ENCODE measurements at places on chromosomes 7 and 10.

GRCh38 chr10:52115823-52116222, 198.3 kb upstream of the DKK1 start:
- DNase-seq: no peak

GRCh38 chr7:116542618-116543017, 17.8 kb downstream of the CAV1 start:
- DNase-seq: no peak

GRCh38 chr10:102246261-102246660, 929 bp downstream of the GBF1 start:
- no peak for DNase-seq

- DNase-seq: no peak
These were observed 1361.7 kb downstream of the XPNPEP1 start for GRCh38 chr10:108561649-108562048.

- no peak for DNase-seq
These were observed 42.5 kb upstream of the LCOR start for GRCh38 chr10:96789571-96790108.

GRCh38 chr10:63718421-63718820, 197.2 kb downstream of the REEP3 start:
- DNase-seq: no peak

DNA sequence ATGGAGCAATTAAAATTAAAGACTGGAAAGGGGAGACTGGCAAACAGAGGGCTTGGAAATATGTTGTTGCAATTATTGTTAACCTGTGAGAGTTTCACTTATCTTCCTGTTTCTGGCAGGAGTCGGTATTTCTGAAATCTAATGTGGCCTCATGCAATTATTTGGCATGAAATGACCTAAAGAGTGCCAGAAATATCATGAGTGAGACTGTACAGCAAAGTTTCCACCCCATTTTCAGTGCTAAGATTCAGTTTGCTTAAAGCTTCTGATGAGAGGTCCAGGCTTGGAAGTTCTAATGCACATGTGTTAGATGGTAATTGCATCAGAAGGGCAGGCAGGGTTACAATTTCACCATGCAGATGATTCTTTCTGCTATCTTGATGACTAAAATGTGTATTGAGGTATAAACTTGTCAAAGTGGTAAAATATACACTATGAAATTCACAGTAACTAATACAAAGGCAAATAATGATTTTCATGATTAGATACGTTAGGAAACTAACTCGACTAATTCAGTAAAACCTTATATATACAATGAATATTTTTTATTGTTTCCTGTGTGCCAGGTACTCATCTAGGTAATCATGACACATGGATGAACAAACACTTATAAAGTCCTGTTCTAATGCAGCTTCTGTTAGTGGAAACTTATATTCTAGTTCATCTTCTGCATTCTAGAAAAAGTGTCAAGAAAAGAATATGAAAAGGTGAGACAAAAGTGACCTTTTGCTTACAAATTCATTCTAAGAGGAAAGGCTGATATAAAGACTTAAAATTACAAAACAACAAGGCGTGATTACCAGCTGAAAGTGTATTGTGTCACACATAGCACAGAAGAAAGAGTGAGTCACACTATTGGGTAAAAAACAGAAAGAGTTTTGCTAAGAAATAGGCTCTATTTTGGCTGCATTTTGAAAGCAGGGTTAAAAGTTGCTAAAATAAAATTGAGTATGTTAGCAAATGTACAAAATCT, 533.4 kb upstream of the SEMA3D start:
- DNase-seq: no peak

DNA sequence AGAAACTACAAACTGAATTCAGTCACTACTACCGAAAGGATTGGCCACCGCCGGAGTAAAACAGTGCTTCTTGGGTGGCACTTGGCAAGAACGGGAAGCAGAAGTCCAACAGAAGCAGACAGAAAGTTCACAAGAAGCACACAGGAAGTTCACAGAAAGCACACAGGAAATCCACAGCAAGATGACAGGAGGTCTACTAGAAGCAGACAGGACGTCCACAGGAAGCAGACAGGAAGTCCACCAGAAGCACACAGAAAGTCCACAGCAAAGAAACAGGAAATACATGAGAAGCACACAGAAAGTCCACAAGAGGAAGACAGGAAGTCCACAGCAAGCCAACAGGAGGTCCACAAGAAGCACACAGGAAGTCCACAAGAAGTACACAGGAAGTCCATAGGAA, 399.2 kb upstream of the AUTS2 start:
- no peak for DNase-seq

DNA sequence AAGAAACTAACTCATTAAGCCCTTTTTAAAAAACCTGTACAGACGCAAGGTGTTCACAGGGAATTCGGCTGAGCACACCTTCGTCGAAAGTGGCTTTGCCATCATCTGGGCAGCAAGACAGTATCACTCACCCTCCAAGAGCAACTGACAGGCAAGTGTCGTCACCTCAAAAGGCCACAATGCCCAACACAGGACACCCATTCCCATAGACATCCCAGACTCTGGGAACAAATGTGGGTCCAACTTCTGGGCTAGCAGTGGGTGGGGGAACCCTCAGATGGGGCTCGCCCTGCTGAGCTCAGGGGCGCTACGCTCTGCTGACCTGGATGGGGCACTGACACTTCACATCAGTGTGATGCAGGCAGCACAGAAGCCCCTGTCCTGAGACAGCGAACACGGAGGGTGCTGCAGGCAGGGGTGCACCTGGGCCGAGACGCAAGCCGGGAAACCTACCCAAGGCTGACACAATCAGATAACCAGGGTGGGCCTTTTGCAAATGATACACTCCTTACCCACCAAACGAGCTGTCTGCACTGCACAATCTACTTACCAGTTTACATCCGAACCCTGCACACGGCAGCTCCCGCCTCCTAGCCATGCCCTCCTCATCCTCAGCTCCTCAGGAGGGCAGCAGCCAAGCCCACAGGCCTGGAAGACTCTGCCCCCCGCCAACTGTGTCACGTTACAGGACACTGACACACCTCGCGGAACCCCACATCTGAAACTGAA, 1.7 kb downstream of the DIP2C start:
- no peak for DNase-seq

- DNase-seq: no peak
These were observed 856.8 kb upstream of the CELF2 start for GRCh38 chr10:10160821-10161312.

DNA sequence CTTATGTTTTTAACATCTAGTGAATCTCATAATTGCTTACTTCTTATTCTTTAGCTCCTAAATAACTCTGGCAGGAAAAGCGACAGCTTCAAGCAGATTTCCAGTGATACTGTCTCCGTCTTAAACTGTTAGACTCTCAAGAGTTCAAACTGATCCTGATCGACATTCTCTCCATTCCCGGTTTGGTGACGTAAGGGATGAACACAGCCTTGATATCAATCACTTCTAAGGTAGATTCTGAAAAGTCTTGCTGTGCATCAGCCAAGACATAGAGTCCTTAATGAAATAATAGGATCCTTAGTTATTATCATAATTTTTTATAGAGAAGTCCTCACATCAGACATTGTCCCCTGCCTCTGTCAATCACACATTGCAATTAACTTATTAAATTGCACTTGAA, 534.6 kb downstream of the TFEC start:
- DNase-seq: no peak

DNA sequence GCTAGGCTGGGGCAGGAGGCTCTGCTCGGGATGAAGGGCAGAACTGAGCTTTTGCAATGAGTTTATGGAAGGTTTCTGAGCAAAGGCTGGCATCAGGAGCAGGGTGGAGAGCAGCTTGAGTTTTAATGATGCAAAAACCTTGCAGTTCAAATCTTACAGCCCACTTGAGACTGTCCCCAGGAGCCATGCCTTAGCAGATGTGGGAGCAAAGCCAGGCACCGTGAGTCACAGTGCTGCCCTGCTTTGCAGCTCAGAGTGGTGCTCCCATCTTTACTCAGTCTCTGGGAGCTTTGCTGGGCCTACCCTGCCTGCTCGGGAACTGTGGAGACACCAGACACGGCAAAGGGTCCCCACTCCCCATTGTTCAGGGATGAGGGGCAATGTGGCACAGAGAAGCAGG, 122.4 kb upstream of the NPS start:
- DNase-seq: no peak

DNA sequence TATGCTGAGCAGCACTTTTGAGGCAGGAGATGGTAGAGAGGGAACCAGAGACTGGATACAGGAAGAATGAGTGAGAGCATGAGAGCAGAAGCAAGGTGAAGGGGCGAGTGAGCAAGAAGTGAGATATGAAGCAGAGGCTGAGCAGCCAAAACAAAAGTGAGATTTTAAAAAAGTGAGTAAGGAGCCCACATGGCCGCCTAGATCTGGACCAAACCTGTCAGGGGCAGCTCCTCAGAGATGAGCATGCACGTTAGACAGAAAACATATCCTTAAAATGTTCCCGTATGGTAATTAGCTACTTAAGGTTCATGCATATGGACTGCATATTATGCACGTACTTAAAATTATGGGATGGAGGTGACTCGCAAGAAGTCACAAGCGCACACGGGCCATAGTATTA, 22.5 kb downstream of the TMEM176A start:
- no peak for DNase-seq

- DNase-seq: no peak
These were observed 8.5 kb upstream of the DRGX start for GRCh38 chr10:49404321-49404878.

DNA sequence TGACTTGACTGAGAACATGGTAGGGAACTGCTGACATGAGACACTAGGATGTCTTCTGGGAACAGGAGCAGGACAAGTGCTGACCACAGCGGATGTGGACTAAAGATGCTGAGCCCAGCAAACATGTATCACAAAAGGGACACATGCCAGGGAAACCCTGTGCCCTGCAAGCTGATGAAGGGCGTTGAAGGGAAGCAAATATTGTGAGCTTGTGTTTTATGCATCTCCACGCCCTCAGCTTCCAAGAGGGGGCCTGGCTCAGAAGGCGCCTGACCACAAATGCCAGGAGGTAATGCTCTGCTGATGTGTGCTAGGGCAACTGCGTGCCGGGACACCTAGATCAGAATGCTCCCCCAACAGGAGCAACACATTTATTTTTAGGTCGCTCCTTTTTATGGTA, 207.3 kb downstream of the CXCL12 start:
- no peak for DNase-seq

DNA sequence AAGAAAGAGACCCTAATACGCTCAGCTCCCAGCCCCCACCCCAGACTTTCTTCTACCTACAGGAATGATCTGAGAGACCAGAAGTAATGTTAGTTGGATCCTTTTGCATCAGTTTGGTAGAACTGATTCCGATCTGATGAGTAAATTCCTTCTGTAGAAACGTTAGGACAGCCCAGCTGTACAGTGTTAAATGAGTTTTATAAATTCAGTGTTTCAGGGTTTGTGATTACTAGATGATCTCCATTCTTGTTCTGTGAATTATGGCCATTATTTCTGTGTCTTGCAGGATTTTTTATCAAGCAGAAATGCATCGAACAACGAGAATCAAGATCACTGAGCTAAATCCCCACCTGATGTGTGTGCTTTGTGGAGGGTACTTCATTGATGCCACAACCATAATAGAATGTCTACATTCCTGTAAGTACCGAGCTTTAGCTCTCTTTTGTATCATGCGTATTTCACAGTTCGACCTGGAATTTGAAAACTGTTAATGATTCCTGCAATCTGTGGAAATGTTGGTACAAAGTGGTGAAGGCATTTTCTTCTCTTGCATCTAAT, 5.3 kb downstream of the BMI1 start:
- DNase-seq: no peak

- no peak for DNase-seq
These were observed 264.7 kb upstream of the AKR1E2 start for GRCh38 chr10:4561296-4561695.

GRCh38 chr10:110684800-110685446, 40.8 kb downstream of the RBM20 start:
- DNase-seq: no peak

GRCh38 chr10:108852211-108852610, 1071.1 kb downstream of the XPNPEP1 start:
- no peak for DNase-seq

- DNase-seq: no peak
These were observed 145.4 kb downstream of the PTPRN2 start for GRCh38 chr7:158442260-158442659.

DNA sequence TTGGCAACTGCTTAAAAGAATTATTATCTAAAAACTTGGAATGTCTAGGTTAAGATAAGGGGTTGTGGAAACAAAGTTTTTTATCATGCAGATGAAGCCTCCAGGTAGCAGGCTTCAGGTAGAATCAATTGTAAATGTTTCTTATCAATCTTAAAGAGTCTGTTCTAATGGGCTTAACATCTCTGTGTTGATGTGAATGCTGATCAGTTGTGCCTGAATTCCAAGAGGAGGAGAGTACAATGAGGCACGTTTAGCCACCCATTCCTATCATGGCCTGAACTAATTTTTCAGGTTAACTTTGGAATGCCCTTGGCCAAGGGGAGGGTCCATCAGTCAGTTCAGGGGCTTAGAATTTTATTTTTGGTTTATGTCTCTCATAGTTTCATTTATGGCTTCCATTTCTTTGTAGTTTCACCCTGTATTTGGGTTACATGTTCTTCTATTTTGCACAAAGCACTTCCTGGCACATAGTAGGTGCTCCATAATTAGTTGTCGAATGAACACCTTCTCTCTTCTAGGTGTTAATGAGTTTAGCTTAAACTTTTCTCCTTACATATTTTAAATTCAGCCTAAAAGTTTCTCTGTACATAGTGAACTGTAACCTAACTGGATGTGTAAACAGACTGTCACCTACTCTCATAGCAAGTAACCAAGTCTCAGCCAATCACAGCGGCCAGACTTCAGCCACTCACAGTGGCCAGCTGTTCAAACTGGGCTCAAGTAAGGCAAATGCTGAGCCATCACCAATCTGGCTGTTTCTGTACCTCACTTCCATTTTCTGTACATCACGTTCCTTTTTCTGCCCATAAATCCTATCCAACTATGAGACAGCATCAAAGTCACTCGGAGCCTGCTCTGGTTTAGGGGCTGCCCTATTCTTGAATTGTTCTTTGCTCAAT, 34.7 kb downstream of the ALOX5 start:
- no peak for DNase-seq

DNA sequence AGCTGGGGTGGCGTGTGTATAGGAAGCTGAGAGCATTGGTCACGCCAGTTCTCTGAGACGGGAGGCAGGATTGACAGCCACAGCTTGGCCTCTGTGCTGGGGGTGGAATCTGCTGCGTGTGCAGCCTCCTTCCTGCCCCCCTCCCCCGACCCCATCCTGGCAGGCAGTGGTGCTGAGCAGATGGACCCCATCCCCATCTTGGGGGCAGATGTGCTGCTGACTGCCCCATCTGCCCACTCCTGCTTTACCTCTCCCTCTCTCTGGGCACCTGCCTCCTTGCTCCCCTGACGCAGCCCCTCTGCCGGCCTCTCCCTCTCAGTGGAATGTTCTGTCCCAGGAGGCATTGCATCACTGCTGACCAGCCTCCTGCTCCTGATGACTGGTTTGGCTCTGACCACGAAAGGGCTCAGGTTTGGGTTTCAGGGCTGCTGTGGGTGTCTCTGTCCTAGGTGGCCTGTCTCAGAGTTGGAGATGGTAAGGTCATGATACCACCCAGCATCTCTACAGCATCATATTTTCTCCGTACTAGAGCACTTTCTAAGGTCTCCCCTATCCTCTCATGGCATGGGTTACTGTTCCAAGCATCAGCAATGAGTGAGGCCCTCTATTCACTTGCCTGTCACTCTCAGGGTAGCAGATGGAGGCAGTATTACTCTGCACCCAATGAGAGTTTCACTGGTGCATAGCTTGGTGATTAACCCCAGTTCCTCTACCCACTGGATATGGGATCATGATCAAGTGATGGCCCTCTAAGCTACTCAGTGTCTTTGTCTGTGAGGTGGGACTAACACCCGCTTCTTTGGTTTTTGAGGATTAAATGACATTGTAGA, 81.9 kb downstream of the RBM20 start:
- no peak for DNase-seq

- no peak for DNase-seq
These were observed 129.7 kb downstream of the DGKI start for GRCh38 chr7:137717045-137717444.

GRCh38 chr7:30433082-30433481, 45.5 kb downstream of the NOD1 start:
- no peak for DNase-seq
